ENCODE measurements at places on chromosomes 1 and 21.

GRCh38 chr1:86551305-86551704 is 4.4 kb downstream of the CLCA4 start:
- no peak for DNase-seq

DNA sequence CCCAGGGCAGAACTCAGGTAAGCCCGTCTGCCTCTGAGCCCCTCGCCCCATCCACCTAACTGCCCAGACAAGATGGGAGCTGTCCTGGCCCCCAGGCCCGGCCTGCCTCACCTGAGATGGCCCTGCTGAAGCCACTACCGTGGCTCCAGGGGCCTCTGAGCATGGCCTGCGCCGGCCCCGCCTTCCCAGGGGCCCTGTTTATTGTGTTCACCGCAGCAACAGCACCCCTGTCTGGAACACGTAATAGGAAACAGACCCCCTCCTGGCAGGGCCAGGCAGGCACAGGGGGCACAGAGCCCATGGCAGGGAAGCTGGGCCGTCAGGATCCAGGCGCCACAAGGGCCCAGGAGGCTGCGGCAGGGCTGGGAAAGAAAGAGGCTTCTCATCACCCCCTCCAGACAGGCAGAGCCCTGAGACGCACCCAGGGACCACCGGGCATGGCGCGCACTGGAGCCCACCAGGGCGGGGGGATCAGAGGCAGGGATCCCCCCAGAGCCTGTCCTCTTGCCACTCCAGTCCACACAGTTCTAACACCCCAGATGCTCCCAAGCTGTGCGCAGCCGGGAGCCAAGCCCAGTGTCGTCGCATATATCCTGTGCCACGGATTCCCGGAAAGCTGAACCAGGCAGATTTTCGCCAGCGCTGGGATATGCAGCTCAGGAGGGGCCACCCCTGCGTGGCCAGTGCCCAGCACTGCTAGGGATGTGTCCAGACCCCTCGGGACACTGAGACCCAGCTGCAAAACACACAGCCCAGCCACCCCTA is 62.6 kb downstream of the ARHGEF16 start:
- no peak for DNase-seq

GRCh38 chr1:228058949-228059633 is 23.4 kb upstream of the ARF1 start:
- no peak for DNase-seq

DNA sequence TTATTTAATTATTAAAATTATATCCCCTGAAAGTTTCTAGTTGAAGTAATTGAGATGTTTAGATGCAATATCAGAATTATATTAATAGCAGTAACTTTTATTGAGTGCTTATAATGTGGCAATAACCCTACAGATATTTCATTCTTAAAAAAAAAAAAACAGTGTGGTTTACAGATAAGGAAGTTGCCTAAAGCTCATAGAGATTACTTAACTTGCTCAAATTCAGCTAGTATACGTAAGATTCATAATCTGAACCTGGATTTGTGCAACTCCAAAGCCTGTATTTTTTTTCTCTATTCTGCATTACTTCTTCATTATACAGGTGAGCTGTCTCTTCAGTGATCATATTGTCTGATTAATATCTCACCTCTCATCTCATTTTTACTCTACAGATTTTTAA is 156.0 kb upstream of the PTBP2 start:
- DNase-seq, result no peak

DNA sequence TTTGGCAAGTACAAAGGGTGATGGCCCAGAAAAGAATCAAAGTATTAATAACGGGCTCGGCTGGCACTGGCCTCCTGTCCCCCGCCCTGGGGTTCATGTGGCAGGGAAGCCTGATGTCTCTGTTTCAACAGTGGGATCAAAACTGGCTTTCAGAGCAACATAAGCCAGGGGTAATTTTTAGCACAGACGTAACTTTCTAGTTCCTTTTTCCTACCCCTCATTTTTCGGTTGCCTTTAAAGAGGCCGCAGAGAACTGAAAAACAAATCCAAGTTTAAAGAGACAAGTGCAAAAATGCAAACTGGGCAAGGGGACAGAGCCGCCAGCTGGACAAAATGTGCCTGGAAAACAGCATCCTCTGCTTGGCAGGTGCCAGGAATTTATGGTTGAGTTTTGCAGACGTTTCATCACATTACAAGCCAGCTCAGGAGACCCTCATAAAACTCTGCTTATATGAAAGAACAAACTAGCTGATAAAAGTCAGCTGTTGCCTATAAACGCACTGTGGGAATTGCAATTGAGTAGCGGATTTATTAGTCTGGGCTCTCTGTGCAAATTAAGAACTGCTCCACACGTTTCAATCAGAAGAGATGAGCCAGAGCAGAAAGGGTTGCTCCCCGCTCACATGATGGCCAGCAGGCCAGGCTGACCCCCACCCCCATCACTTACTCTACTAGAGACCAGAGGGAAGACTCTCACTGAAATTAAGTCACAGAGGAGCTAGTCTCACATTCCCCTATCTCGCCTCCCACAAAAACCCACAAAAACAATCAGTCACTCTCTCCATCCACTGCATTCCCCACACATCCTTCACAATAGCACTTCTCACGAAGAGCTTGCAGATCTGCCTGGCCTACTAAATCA is 15.8 kb upstream of the CDCA8 start:
- no peak for DNase-seq

- no peak for DNase-seq
Measured at GRCh38 chr1:181739214-181739613, 255.9 kb downstream of the CACNA1E start.

DNA sequence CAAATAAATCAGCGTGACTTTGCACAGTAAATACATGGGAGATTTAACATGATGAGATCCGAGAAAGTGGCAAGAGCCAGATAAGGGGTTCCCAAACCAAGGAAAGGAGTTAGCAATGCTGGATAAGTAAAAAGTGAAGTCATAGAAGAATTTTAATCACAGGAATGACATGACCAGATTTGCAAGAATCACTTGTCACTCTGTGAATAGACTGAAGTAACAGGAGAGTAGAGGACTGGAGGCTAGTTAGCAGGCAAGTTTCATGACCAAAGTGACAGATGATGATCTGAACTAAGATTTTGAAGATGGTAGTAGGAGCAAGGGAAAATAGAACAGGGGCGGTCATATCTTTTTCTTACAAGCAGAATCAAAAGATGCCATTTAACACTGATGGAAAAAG is 8.4 kb downstream of the CFH start:
- DNase-seq, result no peak

DNA sequence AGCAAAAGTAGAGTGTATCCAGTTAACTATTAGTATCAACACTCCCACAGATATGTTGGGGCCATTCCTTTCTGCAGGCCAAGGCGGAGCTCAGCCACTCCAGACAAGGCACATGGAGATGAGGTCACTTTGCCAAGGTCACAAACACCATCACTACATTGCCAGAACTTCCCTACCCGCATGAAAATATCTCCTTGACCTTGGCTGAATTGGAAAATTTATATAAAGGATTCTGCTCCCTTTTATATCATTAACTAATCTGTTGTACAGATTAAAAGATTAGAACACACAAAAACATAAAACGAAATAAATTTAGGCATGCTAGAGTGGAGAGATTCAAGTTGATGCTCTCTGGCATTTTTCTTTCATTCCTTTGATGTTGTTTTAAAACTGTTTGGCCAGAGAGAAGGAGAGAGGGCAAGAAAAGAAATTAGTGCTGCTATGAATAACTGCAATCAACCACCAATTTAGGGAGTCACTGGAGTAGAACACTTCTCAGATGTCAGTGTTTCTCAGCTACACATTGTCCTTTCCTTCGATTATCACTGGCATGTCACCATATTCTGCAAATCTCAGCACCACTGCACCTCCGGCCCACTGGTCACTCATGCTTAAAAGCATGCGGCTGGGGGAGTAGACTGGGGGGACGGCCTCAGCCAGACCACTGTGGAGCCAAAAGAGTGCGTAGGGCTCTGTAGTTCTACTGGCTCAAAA is 78.7 kb upstream of the ATP1B1 start:
- no peak for DNase-seq

GRCh38 chr1:63603810-63604209 is 10.6 kb downstream of the PGM1 start:
- DNase-seq, result no peak

DNA sequence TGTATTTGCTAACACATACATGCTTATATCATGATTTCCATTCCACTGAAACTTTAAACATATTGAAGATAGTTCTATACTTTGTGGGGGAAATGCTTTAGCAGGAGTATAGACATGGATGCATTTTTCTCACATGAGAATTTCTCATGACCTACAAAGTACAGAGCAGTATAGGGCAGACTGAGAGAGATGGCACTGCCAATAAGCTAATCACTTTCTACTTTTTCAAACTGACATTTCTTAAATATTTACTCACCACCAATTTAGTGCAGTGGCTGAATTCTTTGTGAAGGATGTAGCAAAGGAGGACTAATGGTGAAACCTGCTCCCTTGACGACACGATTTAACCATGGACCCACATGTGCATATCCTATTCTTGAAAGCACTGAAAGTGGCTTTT is 923.5 kb downstream of the ADGRL2 start:
- no peak for DNase-seq

DNA sequence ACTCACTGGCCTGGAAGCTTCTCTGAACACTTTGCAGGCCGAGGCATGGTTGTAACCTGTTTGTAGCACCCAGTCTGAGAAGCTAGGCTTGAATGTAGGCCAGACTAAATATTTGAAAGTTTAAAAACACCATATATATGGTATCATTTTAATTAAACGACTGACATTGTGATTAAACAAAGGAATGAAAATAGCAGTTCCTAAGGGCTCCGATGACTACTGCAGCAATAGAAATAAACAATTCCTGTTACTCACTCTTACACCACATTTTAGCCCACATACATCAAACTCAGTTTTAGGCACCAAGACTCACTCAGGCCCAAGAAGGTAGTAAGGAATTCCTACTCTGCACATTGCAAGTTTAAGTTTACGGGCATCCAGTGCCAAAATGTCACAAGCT is 281.2 kb downstream of the AKT3 start:
- no peak for DNase-seq

DNA sequence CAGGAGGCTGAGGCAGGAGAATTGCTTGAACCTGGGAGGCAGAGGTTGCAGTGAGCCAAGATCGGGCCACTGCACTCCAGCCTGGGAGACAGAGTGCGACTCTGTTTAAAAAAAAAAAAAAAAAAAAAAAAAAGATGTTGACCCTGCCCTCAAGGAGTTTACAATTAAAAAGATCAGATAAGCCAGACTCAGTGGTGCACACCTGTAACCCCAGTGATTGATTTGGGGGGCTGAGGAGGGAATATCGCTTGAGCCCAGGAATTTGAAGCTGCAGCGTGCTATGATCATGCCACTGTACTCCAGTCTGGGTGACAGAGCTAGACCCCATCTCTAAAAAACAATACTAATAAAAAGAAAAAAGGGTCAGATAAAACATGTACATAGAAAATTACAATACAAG is 1.6 kb upstream of the SESN2 start:
- no peak for DNase-seq

DNA sequence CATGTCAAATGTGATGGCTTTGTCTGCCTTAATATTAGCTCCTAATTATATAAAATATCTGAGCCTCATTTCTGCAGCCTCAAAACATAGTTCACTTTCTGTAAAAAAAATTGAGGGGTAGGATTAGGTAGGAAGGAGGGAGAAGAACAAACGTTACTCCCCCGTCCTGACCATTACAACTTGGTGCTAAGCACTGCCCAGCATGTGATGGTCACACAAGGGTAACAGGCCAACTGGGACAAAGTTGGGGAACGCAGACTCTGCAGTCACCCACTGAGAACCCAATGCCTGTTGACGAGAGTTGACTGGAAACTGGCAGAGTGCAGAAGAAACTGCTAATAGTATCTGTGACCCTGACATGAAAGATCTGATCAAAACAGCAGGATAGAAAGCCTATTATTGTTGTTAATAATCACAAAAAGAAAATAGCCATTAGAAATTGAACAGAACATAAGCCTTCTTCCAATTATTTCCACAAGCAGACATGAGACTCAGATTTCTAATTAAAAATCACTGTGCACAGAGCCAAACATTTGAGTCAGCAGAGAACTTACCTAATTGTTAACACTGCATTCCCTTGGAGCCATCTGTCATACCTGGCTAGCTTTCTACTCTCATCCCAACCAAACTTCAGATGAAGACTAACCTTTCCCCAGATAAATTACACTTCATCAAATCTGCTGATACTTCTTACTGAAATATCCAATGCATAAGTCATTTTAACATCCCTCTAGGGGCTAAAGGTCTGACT is 5.5 kb downstream of the SORT1 start:
- DNase-seq, result no peak

DNA sequence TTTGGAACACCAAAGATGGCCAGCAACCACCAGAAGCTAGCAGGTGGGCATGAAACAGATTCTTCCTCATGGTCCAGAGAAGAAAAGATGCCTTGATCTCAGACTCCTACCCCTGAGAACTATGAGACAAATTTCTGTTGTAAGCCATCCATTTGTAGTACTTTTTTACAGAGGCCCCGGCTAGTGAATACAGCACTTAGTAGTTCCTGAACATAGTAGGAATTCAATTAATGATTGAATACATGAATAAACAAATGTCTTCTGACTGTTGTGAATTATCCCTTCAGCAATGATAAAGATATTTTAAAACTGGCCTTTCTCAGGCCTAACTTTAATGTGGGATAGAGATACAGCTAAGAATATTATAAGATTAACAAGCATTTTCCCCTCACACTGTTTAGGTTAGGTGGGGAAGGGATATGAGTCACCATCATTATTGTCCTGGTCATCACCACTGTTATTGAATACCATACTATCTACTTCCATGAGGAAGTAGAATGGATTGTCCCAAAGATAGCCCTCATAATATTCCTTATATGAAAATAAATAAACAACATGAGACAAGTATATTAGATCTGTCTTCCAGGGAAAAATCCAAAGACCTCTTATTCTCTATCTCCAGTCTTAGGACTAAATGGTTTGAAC is 51.4 kb downstream of the ADCY10 start:
- no peak for DNase-seq

- no peak for DNase-seq
Measured at GRCh38 chr1:95311014-95311413, 77.0 kb downstream of the RWDD3 start.

DNA sequence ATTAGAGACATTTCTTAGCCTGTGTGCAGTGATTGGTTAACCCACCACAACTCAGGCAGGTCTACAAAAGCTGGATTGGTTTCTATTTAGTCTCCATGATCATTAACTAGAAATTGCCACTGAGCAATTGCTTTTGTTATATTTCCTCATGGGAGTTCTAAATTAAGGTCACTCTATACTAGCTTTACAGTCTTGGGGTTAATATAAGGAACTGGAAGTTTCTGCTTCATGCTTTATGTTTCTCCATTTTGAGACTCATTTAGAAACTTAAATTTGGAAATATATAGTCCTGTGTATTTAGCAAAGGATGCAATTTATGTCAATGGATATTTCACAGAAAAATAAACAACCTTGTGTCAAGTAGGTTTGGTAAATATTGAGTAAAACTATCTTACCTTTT is 137.5 kb downstream of the HLX start:
- DNase-seq, result no peak

- no peak for DNase-seq
Measured at GRCh38 chr1:185355947-185356346, 38.9 kb upstream of the IVNS1ABP start.

- DNase-seq, result no peak
Measured at GRCh38 chr1:91707114-91707889, 178.6 kb downstream of the TGFBR3 start.

- no peak for DNase-seq
Measured at GRCh38 chr1:179007233-179007632, 18.5 kb upstream of the FAM20B start.
